GM12891 (cell line): ENCODE measurements at places on chromosomes 11 and 22.

DNA sequence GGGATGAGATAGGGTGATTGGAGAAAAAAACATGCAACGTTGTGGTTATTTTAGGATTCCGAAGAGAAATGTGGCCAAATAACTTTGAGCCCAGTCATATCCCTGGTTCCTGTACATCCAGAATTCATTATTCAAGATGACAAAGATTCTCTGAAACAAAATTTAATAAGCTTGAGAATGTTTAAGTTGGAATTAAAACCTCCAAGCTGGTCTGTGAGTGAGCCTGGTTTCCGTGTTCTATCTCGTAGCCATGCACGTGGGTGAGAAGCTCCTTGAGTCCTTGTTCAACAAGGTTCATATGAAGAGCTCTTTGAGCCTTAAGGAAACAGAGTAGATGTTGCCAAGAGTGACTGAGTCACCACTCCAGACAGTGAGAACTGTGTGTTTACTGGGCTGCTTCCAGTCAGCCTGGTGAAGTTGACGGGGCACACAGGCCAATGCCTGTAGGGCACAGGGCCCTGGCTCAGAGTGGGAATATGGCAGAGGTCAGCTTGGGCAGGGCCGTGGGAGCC is 206.5 kb downstream of the NAV2 start:
- no peak for DNase-seq

DNA sequence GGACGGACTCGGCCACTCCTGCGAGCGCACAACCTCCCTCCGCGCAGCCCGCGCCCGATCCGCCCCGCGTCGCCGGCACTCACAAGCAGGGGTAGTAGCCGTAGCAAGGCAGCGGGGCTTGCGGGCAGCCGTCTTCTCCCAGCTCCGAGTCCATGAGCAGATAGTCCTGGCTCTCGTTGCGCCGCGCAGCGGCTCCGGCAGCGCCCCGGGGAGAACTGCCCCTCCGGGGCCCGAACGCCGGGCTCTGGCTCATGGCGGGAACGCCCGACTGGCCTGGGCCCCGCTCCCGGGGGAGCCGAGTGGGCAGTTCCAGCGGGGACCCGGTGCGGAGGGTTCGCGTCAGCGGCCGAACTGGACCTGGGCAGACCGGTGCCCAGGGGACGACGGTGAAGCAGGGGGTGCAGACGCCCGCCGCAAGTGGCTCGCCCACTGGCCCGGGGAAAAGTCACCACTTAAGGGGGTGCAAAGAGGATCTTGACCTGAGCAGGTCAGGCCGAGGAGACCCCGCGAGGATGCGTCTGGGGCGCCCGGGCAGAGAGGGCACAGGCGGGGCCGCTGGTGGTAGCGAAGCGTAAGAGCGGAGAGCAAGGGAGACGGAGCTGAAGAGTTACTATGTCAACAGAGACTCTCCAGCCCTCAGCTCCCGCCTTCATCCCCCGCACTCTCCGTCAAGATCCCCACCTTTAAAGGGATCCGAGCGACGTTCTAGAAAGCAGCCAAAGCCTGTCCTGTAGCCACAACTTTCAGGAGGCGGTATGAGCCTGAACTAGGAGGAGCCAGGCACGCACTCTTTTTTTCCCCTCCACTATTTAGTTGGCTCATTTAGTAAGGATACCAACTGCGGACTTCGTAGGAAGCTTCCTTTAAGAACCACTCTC is at the start of gene TRPC6:
TSS of gene TRPC6 (minus strand) at position 757 of the 878 bp plus-strand sequence. CDS start at position 253, 504 bp downstream.
- DNase-seq = no peak

- DNase-seq = no peak
These were observed 64.2 kb downstream of the MICAL2 start for GRCh38 chr11:12174477-12175143.

DNA sequence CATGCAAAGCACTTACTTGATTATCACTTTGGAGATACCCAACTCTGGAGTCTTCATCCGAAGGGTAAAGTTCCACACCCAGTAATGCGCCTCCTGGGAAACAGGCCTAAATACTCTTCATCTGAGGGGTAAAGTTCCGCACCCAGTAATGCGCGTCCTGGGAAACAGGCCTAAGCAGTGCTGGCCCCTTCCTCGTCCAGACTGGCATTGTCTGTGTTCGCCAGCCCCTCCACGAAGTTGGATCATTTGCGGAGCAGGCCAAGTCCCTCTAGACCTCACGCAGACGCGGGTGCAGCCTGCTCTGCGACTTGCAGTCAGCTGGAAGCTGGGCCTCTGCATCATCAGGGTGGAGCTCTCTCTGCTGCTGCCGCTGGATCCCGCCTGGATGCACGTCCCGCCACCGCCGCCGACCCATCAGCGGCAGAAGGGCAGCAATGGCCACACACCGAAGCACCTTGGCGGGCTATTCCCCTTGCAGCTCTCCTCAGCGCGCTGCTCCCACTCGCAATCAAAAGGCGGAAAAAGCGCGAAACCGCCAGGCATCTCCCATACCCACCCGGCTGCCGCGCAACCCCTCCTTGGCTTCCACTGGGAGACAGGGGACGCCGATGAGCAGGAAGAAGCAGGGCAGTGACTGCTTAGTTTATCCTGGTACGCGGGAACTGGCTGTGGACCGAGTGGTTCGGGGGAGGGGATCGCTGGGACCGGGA is 34.1 kb upstream of the GLYATL1 start:
- DNase-seq = no peak

DNA sequence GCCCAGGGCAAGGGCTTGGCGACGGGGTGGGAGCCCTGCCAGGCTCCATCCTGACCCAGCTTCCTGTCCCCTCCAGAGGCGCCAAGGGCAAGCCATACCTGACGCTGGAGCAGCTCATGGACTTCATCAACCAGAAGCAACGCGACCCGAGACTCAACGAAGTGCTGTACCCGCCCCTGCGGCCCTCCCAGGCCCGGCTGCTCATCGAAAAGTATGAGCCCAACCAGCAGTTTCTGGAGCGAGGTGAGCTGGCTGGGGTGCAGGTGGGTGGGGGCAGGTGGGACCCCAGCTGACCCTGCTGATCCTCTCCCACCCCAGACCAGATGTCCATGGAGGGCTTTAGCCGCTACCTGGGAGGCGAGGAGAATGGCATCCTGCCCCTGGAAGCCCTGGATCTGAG is 5.0 kb downstream of the PLCB3 start:
- no peak for DNase-seq

GRCh38 chr11:9095421-9095820 is 4.0 kb upstream of the SCUBE2 start:
- no peak for DNase-seq

DNA sequence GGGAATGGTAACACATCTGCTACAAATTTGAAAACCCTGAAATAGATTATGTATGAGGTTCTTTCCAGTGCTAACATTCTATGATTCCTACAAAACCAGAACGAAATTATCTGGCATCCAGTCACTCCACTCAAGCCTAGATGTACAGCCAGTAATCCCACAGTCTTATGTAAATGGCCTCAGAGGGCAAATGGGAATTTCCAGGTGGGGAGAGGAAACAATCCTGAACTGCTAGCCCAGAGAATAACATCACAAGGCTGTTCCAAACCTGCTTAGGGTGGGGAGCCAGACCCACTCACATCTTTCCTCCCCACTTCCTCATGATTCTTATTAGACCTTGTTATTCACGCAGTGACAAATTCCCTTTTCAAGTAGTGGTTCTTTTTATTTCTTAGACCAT is 3.5 kb downstream of the FIBIN start:
- DNase-seq = no peak
